ENCODE measurements at places on chromosomes 1 and 21.

GRCh38 chr1:32538887-32539583, at the start of gene ZBTB8A:
Gene ZBTB8A, plus strand, starts transcription at chr1:32539427. Its CDS starts 53,505 bp downstream, at chr1:32592932.
- peak; percentile 83 for DNase-seq

- DNase-seq, result no peak
Observed at GRCh38 chr1:18673976-18674375, 43.3 kb downstream of the PAX7 start.

GRCh38 chr1:109136766-109137165, 22.9 kb downstream of the ELAPOR1 start:
- no peak for DNase-seq

DNA sequence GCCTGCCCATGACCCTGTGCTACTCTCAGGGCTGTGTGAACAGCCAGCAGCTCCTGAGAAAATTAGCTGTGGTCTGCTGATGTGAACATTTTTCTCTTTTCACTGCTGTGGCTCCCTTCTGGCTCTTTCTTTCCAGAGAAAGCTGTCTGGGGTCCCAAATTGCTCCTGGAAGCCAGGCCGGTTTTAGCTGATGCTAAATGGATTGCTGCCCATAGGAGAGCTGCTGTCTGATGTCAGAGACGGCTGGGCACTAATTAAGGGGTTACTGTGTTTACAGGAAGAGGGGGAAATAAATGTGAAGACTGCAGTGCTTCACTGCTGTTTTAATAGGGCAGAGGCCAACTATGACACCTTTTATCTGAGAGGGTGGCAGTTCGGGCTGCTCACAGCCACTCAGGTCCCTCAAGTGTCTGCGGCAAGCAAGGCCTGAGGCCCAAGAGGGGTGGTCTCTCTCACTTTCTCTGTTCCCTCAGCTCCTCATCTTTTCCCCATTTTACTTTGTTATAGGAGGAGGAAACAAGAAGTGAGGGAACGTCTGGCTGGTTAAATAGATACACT, 106.0 kb upstream of the GNG12 start:
- DNase-seq, result no peak

- DNase-seq, result no peak
Observed at GRCh38 chr1:35864813-35865212, 18.2 kb upstream of the AGO1 start.

- DNase-seq, result no peak
Observed at GRCh38 chr1:182170891-182171461, 109.5 kb upstream of the ZNF648 start.

DNA sequence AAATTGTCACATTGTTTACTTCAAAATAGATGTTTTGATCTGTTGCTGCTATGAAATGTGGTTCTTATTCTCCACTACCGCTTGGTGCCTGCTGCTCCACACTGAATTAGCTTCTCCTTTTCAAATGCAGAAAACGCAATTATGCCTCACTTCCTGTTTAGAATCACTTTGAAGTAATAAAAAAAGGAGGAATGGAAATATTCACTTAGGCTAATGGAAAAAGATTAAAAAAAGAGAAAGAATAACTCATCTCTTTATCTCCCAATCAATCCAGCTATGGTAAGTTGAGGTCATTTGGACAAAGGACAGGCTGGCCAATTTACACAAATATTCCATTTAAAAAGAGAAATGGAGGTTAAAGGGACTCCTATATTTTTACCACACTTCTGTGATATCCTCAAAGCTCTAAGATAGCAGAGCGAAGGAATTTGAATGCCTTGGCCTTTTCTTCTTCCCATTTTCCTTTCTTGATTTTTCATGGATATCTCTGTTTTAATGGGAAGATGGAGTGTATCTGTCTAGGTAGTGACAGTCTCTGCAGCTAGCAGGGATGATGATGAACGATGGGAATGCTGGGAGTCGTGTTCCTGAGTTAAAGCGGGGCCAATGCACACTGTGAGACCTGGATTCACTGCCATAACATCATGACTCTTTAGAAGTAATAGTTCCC, 35.7 kb downstream of the RGS5 start:
- no peak for DNase-seq

DNA sequence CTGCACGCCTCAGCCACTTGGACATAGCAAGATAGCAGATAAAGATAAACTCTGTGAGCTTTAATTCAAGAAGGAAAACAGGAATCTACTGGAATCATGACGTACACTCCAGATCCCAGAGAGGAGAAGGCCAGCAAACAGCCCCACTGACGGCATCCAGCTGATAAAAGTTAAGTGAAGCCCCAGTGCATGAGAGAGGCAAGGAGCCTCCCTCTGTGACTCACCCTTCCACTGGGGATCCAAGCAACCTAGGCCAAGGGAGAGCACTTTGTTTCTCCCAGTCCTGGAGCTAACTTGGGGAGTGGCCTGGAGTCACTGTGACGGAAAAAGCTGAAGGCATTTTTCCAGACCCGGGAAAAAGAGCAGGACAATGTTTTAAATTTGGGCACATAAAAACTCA, 270.0 kb downstream of the AKT3 start:
- no peak for DNase-seq

- peak; percentile 84 for DNase-seq
Observed at GRCh38 chr1:40096977-40097782, at the start of gene PPT1. Gene PPT1, minus strand, starts transcription at chr1:40097252. Its CDS starts 14 bp downstream, at chr1:40097238.

DNA sequence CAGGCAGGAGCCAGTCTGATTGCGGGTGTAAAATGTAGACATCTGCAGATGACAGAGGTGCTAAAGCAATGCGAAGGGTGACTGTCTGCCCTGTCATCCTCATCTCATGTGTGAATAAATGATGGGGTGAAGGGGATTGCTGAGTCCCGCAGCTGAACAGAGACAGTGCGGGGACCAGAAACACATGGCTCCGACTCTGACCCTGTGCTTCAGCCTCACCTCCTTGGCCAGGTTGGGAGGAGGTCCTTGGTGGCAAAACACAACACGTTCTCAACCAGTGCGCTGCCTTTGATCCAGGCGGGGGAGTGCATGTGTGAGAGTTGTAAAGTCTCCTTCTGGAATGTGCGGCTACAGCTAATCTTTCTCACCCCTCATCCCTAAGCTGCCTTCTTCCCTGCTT, 32.0 kb upstream of the TTC22 start:
- DNase-seq, result no peak

- no peak for DNase-seq
Observed at GRCh38 chr1:222905151-222905550, 90.3 kb downstream of the DISP1 start.

- DNase-seq, result no peak
Observed at GRCh38 chr1:2937805-2938204, 83.5 kb upstream of the ACTRT2 start.

DNA sequence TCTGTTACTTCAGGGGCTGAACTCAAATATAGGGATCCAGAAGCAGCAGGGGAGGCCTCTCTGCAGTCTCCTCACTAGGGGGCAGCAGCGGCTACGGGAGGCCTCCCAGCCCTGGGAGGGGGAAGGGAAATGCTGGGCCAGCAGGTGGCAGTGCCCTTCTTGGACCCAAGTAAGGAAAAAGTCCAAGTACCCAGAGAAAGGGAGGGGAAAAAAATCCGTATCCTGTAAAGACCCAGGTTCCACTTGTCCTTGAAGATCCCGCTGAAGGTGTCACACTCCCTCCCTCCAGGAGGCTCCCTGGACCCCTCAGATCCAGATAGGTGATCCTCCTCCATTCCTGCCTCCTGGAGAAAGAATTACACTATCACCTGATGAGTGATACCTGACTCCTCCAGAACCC, 14.1 kb upstream of the NUAK2 start:
- DNase-seq, result peak; percentile 83

DNA sequence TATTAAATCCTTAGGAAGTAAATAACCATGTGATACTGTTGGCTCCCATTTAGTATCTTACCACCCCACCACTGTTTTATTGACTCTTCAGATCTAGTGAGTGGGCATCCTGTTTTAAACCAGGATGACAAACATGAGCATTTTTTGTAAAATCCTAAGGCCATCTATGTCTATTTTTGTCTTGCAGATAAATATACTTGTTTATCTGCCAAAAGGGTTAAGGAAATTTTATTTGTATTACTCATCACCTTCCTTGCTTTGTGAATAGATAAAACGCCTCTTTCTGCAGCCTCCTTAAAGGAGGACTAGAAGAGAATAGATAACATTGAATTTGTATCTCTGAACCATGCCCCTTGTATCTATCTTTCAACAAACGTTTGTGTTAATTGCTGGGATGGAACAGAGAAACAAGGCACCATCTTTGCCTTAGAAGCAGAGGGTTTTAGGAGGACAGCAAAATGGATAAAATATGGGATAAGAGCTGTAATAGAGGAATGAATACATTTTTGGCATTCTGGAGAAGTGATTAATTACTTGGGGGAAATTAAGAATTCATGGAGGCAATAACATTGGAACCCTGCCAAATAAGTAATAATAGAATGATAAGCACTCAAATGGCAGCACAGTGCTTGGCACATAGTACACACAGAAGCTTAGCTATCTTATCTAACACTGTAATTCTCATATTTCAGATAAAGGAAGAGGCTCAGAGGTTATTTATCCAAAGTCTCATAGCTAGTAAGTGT, 14.7 kb downstream of the YTHDF2 start:
- DNase-seq, result no peak

DNA sequence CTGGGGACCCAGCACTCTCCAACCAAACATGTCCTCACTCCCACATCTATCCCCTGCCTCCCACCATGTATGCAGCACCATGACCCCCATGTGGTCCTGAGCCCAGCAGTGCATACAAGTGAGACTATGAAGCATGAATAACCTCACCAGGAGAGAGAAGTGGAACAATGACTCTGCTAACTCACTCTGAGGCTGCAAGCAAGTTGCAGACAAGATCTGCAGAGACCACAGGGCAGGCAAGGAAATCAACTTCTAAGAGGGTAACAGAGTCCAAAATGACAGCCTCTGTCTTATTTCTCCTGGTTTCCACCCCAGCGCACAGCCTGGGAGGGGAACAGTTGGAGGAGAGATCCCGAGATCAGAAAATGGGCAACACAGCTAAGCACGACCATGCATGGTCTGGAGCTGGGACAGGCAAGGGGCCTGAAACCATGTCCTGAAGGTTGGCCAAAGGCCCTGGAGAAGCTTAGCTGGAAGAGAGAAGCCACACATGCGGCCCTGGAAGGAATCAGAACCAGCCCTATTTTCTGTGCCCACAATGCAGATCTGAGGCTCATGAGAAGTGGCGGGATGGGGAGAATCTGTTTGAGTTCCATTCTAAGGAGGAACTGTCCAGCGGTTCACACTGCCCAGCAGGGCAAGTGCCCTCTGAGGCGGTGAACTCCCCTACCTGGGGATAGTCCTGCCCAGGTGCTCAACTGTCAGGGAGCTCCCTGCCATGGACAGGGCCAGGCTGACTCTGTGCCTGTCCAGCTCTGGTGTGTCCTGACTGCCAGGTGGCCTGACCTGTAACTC, 12.5 kb upstream of the REN start:
- DNase-seq, result no peak

- DNase-seq, result no peak
Observed at GRCh38 chr1:27253596-27253995, 19.2 kb downstream of the WDTC1 start.

- DNase-seq, result no peak
Observed at GRCh38 chr1:241592273-241592958, 47.8 kb downstream of the CHML start.

DNA sequence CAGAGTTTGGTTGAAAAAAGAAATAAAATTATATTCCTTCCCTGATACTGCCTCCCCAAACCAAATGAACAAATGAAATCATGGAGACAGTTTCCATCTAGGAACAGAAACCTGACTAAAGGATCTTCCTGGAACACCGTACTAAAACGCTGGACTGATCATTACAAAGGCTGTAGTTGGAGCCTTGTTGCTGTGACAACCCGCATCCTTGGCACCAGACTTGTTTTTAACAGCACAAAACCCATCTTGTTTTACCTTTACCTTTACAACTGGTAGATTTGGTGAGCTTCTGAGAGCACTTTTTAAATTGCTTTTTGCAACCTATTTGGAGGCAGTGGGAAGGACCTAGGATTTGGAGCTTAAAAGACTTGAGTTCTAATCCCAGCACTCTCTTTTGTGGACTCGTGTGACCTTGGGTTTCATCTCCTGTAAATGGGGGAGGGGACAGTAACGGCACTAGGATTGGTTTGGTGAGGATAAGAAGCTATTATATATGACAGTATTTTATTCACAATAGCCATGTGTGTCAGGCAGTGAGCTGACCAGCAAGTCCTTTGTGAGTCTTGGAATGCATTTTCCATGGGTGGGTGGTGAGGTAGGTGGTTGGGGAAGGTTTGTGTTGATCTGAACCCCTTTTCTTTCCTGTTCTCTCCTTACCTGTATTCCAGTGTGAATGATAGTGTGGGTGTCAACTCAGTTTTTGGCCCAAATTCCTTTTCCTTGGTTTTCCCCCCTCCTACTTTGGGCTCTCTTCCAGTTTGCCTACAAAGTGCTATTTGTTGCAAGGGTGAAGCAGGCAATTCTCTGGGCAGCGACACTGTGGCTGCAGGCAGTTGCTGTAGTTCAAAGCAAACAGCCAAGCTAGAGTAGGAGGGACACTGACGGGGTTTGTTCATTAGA, 12.6 kb downstream of the LRRC8D start:
- DNase-seq, result no peak

DNA sequence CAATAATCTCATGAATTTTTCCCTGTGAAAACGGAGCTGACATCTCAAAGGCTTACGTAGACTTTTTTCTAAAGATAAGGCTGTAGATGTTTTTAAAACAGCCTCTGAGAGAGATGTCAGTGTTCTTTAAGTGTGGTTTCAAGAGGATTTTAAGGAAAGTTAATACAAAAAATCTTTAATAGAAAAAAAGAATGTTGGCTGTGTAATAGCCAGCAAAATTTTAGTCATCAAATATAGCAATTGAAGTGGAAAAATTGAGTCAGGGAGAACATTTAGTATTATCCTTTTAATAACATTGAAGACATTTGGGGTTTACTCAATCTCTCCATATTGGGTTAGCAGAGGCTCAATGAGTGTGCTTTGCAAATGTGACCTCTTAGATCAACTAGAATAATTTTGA, 38.6 kb upstream of the CHRM3 start:
- no peak for DNase-seq

- DNase-seq, result no peak
Observed at GRCh38 chr21:46206163-46207005, 22.1 kb upstream of the SPATC1L start.

- DNase-seq, result no peak
Observed at GRCh38 chr1:170010443-170010842, 64.1 kb downstream of the KIFAP3 start.

DNA sequence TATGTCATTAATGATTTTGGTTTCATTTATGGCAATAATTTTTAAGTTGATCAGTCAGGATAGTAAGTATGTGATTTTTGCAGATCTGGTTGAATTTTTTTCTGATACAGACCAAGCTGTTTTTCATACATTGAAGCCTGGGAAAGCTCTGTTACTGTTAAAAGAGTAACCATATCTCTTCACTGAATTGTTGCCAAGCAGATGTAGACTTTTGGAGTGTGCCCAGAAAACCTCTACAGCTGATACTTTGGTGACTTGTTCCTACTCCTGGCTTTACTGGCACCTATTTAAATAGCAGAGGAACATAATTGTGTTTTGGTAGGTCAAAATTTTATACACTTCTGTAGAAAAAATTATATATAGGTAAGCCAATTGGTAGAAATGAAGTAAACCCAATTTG, 49.4 kb downstream of the NFIA start:
- peak; percentile 91 for DNase-seq

DNA sequence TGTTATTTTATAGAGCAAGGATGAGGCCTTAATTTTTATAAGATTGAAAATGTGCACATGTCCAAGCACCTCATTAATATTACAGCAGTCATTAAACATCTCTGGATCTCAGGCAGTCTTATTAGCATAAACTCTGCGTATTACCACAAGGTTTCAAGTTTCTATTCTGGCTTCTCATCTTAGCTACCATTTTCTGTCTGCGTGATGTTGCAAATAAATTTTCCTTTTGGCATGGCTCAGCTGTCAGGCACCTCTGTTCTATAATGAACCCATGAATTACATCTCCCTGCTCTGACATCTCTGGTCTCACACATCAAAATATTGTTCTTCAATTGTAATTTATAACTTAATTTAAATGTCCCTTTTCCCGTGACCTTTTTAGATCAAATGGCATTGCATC, 156.5 kb downstream of the SLC45A1 start:
- DNase-seq, result no peak
